HS-27A (cell line): ENCODE measurements at places on chromosomes 2 and 18.

- DNase-seq: no peak
Measured at GRCh38 chr2:220181165-220181564, 553.7 kb downstream of the SLC4A3 start.

GRCh38 chr18:43719267-43719795, 442.0 kb upstream of the SYT4 start:
- DNase-seq: peak; percentile 27

GRCh38 chr2:176812246-176812775, 400.3 kb upstream of the HNRNPA3 start:
- DNase-seq: no peak

DNA sequence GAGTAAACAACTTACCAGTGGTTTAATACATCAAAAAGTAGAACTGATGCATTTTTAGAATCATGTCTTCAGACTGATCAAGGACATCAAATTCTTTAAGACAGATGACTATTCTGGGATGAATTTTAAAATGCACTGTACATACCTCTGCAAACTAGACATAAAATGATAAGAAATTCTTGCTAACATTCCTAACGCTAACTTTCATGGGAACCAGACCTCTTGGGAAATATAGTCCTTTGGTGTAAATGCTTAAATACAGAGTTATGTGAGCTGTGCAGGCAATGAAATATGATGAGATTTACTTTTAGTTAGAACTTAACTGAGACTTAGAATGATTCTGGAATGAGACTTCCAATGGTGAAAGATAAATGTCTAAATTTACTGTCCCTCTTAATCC, 562.0 kb downstream of the NR4A2 start:
- DNase-seq: no peak

DNA sequence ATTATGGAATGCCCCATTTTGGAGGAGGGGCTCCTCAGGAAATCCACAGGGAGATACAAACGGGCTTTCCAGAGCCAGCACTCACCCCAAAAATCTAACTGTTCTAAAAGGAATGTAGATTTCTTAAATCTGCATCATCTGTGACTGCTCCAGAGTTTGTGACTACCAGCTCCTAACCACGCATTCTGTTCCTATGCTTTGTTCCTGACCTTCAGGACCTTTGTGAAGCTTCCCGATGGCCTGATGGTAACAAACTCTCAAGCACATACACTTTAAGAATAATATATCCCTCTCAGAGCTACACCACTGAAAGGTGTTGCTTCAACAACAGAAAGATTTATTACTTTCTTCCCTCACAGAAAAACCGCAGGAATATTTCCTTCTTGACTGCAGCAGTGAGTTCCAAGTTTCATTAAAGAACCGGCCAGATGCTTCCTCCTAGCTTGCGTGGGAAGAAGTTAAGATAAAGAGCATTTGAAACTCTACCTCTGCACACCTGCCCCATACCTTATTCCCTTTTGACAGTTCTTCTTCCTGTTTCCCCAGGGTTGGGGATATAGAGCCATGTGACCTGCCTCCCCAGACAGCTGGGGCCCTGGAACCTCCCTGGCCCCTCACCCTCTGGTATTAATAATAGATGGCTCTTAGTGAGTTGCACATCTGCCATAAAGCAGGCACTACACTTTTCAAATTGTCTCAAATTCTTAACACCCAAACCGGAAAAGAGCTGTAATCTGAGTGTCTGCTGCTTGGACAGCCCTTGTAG, 40.2 kb upstream of the EML4 start:
- no peak for DNase-seq

- DNase-seq: no peak
Measured at GRCh38 chr2:236852977-236853374, 232.7 kb upstream of the COPS8 start.

DNA sequence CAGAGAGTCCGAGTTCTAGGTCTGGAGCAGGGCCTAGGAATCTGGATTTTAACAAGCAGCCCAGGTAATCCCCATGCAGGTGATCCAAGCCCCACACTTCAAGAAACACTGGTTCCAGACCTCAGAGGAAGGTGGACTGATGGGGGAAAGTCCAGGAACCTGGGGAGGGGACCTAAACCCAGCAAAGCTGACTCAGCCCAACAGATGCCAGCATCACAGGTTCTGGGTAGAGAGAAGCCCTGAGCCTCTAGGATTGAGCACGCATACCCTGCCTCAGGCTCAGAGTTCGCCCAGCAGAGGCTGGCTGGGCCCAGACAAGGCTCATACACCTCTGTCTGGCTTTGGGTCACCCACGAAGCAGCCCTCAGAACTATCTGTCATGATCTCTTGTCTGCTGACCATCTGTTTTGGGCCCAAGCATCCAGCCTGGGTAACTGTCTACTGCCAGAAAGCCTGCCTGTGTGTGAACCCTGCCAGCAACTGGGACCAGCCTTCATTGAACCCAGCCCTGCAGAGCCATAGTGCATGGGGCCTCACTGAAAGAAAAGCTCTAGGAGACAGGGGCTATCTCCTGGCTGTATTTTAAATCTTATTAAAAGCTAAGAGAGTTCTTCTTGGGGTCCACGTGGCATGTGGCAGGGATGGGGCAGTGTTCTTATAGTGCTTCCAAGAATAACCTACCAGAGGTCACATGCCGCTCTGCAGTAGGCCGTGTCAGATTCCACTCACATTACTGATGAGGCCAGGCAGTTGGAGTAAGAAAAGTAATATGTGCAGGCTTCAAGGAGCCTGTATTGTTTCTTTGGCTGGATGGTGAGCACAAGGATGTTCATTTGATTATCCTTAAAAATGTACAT, 7.4 kb downstream of the TMEM127 start:
- DNase-seq: no peak

DNA sequence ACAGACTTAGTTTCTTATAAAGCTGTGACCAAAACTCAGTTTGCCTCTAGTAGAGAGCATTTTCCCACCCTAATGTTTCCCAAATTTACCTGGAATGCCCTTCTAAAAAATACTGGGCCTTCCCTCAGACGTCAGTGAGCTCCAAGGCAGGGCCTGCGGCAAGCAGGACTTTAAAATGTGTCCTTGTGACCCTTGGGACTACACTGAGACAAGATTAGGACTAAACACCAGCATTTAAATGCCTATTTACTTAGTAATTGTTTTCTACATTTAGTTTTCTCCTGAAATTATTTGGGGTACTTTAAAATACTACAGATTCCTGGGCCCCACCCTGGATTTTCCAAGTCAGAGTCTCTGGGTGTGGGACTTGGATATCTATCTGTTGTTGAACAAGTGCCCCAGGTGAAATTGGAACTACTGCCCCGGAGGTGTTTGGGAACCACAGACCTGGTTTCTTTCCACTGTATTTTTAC, 14.3 kb downstream of the GATA6 start:
- DNase-seq: no peak

- no peak for DNase-seq
Measured at GRCh38 chr2:240277807-240278522, 137.5 kb upstream of the OTOS start.

DNA sequence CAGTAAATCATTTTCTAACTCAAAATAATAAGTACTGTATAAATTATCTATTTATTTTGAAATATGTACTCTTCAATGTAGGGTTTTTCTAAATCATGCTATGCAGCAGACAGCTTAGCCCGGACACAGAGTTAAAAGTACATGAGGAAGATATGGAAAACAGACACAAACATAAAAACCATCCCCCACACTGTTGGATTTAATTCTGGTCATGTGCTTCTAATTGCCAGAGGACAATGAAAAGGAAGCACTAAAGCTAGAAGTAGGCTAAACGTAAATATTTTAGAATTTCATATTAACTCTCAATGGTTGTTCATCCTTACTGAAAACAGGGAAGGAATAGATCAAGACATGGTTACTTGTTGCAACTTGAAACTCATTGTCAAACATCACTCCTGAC, 420.7 kb downstream of the ERBB4 start:
- no peak for DNase-seq

GRCh38 chr2:167550448-167550847, 662.2 kb downstream of the XIRP2 start:
- DNase-seq: no peak

GRCh38 chr2:136809998-136810397, 44.7 kb downstream of the THSD7B start:
- no peak for DNase-seq

- DNase-seq: no peak
Measured at GRCh38 chr2:11932048-11932512, 185.6 kb downstream of the LPIN1 start.

- no peak for DNase-seq
Measured at GRCh38 chr2:20299113-20299512, 51.5 kb downstream of the PUM2 start.

DNA sequence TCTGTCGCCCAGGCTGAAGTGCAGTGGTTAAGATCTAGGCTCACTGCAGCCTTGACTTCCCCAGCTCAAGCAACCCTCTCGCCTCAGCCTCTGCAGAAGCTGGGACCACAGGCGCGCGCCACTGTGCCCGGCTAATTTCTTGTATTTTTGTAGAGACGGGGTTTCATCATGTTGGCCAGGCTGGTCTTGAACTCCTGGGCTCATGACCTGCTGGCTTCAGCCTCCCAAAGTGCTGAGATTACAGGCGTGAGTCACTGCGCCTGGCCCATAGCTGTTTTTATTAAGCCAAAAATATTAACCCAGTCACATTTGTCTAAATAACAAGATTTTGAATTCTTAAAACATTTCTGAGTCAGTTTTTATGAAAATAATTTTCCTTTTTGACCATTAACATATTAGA, 6.3 kb upstream of the SFT2D3 start:
- no peak for DNase-seq

DNA sequence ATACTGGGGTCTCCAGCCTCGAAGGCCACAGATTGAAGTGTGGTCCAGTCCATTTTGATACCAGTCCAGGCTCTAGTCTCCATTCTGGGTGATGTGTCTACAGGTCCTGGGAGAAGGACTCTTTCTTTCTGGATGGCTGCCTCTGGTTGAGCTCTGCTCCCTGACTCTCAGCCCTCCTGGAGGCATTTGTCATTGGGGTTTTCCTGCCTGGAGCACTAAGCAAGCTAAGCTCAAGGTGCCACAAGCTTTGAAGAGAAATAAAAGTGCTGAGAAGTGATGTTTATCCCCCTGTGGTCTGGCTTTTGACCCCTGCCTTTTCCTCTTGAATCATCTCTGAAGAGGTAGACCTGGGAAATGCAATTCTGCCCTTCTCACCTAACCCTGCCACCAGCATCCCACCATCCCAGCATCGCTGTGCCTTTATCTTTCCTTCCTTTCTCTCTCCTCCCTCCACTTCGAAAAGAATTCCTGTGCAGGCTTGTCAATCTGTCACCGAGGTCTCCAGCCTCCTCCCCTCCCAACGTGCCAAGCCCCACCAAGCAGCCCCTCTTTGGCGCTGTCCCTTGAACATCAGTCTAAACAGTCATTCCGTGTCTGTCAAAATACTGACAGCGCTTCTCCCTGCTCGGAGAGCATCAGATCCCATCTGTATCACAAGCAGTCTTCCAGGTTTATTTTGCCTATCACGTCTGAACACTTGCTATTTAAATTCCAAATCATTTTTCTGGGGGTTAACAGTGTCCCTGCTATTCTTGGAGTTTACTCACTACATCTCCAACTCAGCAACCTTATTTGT, 334.6 kb upstream of the SLC14A2 start:
- DNase-seq: no peak

- no peak for DNase-seq
Measured at GRCh38 chr2:216119146-216119545, 10.0 kb downstream of the XRCC5 start.

- no peak for DNase-seq
Measured at GRCh38 chr2:127046579-127046978, 60.4 kb downstream of the BIN1 start.
